ENCODE measurements at places on chromosomes 7 and 10. TPM values are rescaled to one million over a fixed set of nuclear protein-coding genes. Genes with fewer than 3 reads are reported as not detected.

DNA sequence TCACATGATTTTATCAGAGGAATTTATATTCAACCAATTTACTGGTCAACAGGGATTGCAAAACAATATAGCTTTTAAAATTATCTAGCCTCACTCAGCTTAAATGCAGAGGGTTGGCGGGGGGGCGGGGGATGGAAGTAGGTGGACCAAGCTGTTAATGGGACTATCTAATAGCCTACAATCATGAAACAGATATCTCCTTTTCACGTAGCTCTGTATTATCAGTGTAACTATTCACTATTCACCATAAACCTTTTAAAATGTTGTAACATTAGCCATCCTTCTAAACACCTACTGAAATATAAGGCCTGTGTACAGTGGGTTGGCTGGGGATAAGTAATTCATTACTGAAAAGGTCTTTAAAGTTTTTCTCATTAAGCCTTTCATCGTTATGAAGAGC, 56.2 kb downstream of the MINDY3 start:
- DNase-seq: no peak

DNA sequence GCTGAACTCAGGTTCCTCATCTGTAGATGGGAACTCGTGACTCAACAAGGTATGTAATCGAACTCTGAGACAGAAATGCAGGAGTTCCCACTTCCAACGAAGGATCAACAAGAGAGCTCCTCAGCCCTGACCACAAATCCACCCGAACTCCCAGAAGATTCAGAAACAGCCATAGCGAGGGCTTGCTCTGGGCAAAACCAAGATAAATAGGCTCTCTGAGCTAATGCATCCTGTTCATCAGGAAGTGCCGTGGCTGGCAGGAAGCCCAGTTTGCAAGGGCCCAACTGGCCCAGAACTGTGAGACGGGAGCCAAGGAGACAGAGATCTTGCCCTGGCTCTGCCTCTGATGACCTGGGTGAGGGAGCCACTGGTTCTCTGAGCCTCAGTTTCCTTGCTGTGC, 141.7 kb upstream of the PFKP start:
- peak; percentile 86 for DNase-seq

GRCh38 chr10:91462423-91462822, 52.3 kb downstream of the HECTD2 start:
- no peak for DNase-seq

Gene KEL
- total RNA-seq: not detected

Gene KCNH2
- not detected for total RNA-seq

- DNase-seq: no peak
Observed at GRCh38 chr7:139538881-139539635, 15.6 kb downstream of the CLEC2L start.

- DNase-seq: no peak
Observed at GRCh38 chr7:785416-785815, 46.9 kb upstream of the SUN1 start.

DNA sequence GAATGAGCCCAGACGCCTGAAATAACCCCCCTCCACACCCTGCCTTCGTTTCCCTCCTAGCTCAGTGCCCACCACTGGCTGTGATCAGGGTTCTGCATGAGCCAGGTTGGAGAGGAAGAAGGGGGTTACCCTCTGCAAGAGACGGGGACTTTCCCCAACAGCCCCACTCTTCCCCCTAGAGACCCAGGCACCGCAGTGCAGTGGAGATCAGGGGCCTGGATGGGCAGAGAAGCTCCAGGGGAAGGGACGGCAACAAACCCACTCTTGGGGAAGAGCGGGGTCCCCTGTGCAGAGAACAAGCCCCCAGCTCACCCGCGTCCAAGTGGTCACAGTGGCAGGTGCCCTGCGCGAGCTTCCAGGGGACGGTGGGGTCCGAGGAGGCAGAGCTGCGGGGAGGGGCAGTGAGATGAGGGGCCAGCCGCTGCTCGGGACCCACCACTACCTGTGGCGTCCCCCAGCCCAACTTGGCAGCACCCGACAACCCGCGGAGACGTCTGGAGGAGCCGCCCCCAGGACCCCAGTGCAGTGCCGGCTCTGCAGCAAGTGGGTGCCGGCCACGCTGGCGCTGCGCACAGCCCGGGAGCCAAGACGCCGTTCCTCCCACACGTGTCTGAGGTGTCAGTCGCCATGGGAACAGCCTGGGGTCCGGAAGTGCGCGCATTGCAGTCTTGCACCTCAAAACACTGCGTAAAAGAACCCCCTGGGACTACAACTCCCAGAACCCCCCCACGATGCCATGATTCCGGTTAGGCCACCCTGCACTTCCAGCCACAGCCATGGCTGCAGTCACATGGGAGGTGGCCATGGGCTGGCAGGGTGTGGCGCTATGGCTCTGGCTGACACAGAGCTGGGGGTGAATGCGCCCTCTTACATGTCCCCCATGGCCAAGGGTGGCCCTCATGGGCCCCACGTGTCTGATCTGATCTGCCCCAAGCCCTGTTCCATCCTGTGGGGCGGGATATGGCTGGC, 45.8 kb upstream of the WIPI2 start:
- peak; percentile 6 for DNase-seq

Gene CFAP70
- not detected for total RNA-seq

DNA sequence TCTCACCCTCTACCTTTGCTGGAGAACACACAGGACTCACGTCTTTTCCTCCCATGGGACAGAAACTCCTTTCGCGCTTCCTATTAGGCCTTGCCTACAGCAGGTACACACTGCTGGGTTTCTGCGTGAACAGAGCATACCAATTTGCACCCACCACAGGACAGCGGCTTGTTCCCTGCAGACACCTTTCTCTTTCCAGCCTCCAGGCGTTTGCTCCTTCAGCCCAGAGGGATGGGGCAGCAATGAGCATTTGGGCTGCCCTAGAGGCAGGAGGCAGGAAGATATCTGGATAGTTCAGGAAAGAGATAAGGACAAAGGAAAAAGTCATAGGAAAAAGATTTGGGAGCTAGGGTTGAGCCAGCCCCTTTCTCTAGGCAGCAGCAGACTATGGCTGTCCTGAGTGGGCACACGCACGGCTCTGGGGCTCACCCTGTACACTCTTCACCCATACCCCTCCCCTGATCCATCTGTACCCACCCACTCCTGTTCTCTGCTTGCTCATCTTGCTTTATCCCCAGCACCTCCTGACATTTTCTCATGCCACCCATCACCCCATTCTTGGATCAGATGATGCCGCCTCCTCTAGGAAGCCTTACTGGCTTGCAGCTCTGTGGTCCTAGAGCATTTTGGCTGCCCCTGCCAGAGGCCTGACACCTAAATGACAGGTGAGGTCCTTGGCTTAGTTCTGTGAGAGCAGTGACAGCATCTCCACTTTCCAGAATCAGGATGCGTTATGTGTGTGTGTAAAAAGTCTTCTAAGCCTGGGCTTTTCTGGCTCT, 40.7 kb upstream of the SPDYE3 start:
- DNase-seq: no peak

Gene MKI67
- 41.8 TPM for total RNA-seq

DNA sequence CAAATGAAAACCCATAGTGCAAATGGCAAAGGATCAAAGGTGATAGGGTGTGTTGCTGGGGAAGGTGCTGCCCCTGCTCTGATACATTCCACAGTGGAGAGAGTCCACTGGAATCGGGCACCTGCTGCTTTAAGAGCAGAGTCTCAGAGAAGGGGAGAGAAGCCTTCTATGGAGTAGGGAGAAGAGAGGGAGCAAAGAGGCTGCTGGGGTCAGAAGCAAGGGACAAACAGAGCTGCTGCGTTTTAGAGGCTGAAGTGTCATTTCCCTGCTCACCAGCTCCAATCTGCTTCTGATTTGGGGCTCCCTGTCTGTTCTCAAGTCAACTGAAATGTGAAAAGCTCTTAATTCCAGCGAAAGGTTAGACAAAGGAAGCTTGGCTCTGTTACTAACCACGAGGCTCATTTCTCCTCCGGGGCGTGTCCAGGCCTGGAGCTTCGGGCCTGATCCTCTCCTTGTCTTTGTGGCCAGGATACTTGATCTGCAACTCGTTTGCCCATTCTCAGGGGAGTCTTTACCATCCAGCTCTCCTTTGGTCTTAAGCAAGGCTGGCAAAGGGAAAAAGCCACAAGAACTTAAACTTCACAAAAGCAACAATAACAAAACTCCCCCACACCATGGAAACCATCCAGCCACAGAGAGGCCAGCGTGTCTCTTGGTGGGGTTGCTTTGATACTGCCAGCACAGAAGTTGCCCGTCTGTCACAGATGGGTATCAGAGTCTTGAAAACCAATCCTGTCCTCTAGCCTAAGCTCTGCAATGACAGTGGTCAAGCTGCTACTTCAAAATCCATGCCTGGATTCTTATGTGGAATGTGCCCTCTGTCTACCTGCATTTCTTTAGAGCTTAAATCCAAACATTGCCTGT, 692.6 kb downstream of the SUGCT start:
- peak; percentile 91 for DNase-seq

DNA sequence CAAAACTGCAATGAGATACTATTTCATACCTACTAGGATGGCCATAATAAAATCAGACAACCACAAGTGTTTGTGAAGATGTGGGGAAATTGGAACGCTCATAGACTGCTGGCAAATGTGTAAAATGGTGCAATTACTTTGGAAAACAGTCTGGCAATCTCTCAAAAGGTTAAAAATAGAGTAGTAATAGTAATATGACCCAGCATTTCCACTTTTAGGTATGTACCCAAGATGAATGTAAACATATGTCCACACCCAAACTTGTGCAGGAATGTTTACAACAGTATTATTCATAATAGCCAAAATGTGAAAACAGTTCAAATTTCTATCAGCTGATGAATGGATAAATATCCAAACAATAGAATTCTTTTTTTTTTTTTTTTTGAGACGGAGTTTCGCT, 731.6 kb upstream of the ANKRD30A start:
- DNase-seq: no peak

Gene TLX1
- total RNA-seq: not detected

- peak; percentile 98 for DNase-seq
Observed at GRCh38 chr10:126062131-126063032, 166.0 kb downstream of the FANK1 start.

Data from RPMI7951 (cell line).